ENCODE measurements at places on chromosomes 4 and X. TPM values are rescaled to one million over a fixed set of nuclear protein-coding genes. Genes with fewer than 3 reads are reported as not detected.

PSAPL1 gene
- total RNA-seq = not detected

TBX22 gene
- not detected for total RNA-seq

- H3K27me3 ChIP-seq = no peaks in the 10 kb centered on the region
- H3K4me3 ChIP-seq = no peak overlapping the region
These were observed 756.3 kb upstream of the ATOH1 start for GRCh38 chr4:93072292-93072691.

DNA sequence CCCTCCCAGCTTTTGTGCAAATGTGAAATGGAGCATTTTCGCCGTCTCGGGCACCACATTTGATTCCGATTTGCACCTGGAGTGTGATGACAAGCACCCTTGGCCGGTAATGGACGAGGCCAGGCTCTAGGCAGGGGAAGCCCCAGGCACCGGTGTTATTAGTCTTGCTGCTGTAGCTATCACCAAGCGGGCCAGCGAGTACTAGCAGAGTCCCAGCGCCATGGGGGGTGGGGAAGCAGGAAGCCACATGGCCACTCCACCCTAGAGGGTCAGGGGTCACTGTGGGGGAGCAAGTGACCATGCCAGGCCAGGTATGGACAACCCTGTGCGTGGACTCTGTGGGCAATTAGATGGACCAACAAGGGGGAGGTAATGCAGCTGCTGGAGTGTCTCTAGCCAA is 88.8 kb downstream of the CPZ start:
- no peaks in the 10 kb centered on the region for H3K4me1 ChIP-seq
- H3K4me3 ChIP-seq = no peak overlapping the region
- DNase-seq = no peak
- H3K27me3 ChIP-seq = peaks cover 60% of the 10 kb centered on the region
- H3K36me3 ChIP-seq = no peaks in the 10 kb centered on the region

DNA sequence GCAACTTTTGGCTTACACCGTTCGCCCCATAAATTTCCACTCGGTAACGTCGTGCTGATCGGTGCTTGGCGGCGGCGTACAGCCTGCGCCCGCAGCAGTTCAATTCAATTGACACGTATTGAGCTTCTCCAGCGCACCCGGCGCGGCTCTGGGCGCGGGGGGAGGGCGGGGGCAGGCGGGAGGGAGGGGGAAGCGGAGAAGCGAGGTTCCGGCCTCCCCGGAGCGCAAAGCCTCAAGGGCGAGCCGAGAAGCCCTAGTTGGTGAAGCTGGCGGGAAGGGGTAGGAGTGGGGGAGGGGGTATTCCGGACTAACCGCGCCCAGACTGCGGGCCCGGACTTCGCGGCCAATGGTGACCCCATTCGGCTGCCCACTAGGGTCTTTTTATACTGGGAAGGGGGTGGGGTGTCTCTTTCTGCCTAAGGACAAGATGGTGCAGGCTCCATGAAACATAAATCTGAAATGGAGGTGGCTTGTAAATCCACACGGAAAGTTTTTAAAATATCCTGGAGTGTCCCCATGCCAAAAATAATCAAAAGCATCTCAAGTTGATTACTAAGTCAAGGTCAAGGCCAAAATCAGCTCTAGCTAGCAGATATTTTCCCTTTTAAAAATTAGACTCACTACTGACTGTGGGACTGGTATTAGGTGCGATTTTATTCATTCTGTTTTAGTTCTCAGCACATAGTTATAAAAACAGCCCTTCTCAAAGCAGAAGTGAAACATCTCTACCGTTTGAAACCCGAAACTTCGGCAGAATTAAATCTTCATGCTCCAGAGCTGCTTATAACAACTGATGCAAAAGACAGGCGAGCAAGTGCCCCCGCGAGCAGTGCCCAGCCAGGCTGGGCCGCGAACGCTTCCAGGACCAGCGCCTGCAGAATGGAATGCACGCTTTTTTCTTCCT is 1.5 kb upstream of the BCOR start:
- H3K27me3 ChIP-seq = no peaks in the 10 kb centered on the region
- peak overlapping the region; percentile 74 for H3K27ac ChIP-seq
- H3K36me3 ChIP-seq = no peaks in the 10 kb centered on the region
- DNase-seq = no peak

- peaks cover 15% of the 10 kb centered on the region for H3K4me1 ChIP-seq
- H3K27ac ChIP-seq = no peak overlapping the region
- H3K36me3 ChIP-seq = peaks cover 44% of the 10 kb centered on the region
- H3K27me3 ChIP-seq = no peaks in the 10 kb centered on the region
These were observed 12.0 kb downstream of the DHRSX start for GRCh38 chrX:2488621-2489285.

GRCh38 chrX:70656304-70656703 is 211.7 kb downstream of the DLG3 start:
- peaks cover 7% of the 10 kb centered on the region for H3K27me3 ChIP-seq
- H3K4me1 ChIP-seq = no peaks in the 10 kb centered on the region
- H3K4me3 ChIP-seq = no peak overlapping the region
- no peak overlapping the region for H3K27ac ChIP-seq
- no peak for DNase-seq

GRCh38 chrX:17859609-17860178 is 1.4 kb downstream of the RAI2 start:
- no peak overlapping the region for H3K4me3 ChIP-seq
- no peaks in the 10 kb centered on the region for H3K36me3 ChIP-seq
- no peak overlapping the region for H3K27ac ChIP-seq

- no peaks in the 10 kb centered on the region for H3K36me3 ChIP-seq
- no peaks in the 10 kb centered on the region for H3K27me3 ChIP-seq
- no peaks in the 10 kb centered on the region for H3K4me1 ChIP-seq
- no peak overlapping the region for H3K27ac ChIP-seq
- no peak for DNase-seq
These were observed 30.4 kb upstream of the PRKG2 start for GRCh38 chr4:81245218-81246009.

DNA sequence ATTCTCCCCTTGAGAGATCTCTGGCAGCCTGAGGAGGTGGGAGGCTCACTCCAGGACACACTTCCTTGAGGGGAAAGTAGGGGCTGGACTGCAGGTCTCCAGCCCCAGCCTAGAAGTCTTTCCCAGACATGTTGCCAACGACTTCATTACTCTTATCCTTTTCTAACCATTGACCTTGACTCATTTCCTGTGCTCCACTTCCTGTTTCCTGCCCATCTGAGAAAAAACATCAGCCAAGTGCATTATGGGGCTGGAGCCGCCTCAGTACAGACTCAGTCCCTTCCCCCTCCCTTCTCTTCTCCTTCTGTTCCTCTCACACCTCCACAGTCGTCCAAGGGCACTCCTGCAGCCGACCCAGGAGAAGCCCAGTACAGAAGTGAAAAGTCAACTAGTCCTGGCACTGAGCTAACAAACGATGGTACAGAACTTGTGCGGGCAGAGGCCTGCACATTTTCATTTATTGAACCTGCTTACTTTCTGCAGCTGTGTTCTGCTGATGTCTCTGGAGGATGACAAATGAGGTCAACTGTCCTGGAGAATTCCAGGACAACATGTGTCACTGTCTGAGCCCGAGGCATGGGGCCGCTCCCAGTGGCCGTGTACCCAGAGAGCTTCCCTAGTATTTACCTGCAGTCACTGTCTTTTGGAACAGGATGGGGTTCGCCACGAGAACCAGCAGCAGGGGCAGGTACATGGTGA is 20.1 kb downstream of the GPR143 start:
- peaks cover 10% of the 10 kb centered on the region for H3K4me1 ChIP-seq
- DNase-seq = peak; percentile 83
- H3K36me3 ChIP-seq = no peaks in the 10 kb centered on the region
- no peak overlapping the region for H3K4me3 ChIP-seq

Measured in A673 (cell line).